ENCODE measurements at places on chromosomes 16 and 17.

DNA sequence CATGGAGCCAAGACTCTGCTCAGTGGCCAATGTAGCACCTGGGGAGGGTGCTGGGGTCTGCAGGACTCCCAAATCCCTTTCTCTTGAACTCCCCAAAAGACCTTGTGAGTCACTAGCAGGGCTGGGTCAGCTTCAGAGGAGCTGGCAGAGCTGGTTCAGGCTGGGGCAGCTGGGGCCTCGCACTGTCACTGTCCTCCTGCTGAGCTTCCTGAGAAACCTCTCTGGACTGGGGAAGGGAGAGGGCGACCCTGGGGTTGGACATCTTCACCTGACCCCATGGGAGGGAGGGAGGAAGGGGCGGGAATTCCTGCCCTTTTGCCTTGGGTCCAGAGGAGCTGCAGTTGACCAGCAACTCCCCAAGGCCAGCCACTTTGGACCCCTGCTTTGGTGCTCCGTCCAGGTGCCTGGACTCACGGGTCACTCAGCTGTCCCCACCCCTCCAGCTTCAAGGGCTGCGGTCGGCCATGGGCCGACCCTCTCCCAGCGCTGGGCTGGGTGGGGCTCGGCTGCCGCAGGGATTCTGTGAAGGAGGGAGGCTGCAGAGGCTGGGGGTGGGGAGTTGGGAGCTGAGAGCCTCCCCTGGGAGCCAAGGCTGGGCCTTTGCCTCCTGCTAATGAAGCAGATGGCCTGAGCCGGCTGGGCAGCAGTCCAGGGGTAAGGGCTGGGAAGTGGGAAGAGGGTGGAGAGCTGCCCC, 9.2 kb downstream of the FMNL1 start:
- DNase-seq: no peak

DNA sequence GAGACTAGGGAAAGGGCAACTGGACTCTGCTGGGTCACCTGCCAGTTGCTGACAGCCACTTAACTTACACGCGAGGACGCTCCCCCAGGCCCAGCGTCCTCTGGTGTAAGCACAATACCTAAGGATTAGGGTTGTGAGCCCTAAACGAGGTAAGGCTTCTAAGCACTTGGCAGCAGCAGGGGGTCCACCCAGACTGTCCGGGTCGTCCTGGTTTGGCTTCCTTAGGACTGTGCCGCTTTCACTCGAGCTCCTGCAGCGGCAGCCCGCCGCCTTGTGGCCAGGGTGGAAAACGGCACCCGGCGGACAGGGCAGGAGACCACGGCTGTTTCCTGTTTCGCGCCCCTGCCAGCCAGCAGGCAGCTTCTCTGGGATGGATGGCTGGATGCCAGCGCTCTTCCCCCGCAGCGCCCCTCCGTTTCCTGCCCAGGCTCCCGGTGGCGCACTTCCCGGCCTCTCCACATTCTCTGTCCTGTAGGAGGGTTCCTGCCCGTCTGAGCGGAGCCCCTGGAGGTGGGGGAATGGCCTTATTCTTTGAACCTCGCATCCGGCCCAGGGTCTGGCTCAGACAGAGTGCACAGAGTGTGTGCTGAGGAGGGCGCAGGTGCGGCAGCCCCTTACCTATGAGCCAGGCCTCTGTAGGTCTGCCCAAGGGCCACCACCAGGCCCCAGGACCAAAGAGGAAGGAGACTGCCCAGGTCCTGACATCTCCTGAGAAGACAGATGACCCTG, 47.0 kb upstream of the AMZ2 start:
- peak; percentile 70 for DNase-seq

DNA sequence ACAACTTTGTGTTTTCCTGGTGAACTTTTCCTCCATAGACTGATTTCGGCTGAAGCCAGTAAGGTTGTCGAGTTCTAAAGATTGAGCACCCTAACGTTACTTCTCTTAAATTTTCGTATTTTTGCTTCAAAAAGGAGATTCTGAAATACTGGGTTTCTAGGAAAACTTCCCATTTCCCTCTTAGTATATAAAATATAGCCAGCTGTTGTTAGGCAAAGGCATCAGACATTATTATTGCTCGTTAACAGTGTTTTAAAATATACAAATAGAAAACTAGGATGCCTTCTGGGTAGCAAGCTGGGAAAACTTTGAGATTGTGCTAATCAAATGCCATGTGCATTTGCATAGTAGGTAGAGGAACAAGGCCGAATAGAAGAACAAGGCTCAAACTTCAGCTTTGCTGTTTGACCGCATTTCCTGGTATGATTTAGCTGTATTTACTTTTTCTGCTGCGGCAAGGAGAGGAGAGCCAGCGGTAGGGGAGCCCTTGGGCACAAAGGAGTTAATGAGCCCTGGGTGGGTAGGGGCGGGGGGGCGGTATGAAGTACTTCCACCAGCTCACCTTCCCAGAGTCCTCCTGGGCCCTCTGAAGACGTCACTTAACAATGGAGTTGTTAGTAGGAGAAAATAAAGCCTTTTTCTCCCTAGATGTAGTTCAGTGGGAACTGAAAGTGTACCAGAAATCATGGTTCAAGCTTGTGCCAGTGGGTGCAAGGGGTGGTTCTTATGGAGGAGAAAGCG, 151.9 kb downstream of the MSI2 start:
- peak; percentile 48 for DNase-seq

GRCh38 chr16:886802-887731, 83.7 kb downstream of the LMF1 start:
- no peak for DNase-seq

DNA sequence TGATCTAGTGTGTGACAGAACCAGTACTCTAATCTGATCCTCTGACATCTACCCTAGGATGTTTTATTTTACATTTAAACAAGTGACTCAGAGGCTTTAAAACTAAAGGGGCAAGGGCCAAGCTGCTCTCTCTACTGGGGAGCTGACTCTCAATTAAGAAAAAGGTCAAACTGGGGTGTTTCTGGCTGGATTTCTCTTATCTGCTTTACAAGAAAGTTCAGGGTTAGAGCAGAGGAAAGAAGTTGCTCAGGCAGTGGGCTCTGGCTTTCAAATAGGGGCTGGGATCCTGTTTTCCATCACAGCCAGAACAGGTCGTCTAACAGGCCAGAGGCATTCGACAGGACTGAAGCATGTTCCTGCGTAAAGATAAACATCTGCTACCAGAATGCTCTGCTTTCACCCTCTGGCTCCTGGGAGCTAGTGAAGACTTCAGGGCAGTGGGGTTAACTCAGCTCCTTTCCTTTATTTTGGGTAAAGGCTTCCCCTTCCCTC, 8.5 kb downstream of the MMP28 start:
- no peak for DNase-seq

DNA sequence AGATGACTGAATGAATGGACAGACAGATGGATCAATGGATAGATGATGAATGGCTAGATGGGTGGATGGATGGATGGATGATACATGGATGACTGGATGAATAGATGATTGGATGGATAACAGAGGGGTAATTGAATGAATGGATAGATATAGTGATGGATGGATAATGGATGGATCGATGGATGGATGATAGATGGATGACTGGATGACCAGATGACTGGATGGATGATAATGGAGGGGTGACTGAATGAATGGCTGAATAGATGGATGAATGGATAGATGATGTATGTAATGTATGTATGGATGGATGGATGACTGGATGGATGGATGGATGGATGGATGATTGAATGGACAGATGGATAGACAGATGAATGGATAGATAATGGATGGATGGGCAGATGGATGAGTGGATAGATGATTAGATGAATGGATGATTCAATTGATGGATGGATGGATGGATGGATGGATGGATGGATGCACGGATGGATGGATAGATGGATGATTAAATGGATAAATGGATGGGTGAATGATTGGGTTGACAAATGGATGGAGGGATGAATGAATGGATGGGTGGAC, 87.7 kb downstream of the CDYL2 start:
- DNase-seq: no peak

DNA sequence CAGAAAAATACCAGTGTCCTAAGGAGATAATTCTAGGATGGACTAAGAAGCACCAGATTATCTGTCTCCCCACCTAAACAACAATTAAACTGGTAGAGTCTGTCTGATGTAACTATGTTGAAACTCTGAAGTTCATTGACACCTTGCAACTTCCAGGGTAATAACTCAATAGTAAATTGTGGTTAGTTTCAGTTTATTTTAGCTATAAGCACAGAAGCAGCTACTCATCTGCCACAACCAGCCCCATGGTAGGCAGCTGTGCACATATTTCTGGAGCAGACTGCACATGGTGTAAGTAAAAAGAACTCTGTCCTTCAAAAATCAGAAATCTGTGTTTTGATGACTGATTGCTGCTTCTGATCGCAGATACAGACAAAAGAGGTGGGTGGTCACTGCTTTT, 852.1 kb downstream of the CDH11 start:
- no peak for DNase-seq

- DNase-seq: no peak
Measured at GRCh38 chr16:3732171-3732570, 14.8 kb upstream of the TRAP1 start.

Measured in CD8-positive, alpha-beta T cell (primary cell).